Right renal pelvis (tissue), 4 donors: ENCODE measurements at places on chromosomes 5 and 9.

DNA sequence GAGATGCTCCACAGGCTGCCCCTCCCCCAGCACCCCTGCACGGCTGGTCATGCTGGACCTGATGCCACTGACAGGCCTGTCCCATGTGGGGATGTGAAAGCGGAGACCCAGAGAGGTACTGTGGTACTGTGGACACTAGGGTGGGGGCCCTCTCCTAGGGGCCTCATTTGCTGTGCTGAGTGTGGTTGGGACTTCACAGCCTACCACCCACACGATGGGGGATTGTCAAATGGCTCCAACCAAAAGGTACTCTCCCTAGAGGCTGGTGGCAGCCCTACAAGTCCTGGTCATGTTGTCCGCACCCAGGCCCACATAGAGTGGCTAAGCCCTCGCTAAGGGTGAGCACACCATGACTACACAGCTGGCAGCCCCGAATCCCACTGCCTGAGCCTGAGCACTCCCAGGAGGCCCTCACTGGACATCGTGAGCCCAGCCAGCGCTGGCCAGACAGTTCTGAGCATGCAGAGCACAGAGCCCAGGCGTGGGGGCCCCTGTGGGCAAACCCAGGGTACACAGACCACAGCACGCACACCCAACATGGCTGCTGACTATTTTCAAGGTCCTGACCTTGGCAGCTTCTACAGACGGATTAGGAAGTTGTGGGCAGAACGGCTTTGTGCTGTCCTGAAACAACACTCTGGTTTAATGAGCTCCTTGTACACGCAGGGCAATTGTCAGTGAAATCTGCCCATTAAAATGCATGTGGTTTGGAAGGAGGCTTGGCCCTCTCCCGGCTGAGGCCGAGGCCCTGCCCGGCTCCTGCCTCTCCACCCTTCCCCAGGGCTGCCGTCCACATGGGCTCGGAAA lies 214.1 kb downstream of the HSPA4 start:
- DNase-seq, result no peak

DNA sequence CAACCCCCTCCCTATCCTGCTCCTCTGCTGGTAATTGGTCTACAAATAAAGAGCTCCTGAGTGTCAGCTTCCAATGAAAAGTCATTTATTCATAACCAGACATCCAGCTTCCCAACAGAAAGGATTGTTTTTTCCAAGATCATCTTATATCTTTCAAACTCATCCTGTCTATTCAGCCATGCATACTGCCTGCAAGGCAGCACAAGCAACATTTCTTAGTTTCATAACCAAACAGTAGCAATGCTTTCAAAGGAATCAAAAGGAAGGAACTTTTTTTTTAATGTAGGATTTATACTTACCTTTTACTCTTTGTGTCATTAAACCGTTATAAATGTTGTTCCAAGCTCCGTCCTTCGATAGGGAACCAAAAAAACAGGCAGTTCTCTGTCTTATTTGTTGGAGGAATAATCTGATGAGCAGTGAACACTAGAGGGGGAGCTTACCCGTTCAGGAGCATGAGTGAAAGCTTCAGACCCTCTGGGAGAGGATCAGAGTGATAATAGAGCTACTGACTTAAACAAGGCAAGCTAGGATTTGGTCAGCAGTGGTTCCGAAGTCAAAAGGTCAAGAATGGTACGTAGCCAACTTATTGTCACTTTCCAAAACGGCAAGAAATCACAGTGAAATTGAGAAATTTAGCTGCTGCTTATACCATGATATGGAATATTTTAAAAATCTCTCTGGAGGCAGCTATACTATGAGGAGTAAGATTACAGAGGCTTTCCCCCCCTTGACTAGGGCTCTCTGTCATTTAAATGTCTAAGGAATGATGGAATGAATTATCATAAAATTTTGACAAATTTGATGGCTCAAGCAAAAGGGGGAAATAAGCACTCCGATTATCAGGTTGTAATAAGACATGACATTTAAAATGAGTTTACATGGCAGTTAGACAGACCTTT lies 892.9 kb downstream of the NR2F1-AS1 start:
- peak; percentile 25 for DNase-seq

DNA sequence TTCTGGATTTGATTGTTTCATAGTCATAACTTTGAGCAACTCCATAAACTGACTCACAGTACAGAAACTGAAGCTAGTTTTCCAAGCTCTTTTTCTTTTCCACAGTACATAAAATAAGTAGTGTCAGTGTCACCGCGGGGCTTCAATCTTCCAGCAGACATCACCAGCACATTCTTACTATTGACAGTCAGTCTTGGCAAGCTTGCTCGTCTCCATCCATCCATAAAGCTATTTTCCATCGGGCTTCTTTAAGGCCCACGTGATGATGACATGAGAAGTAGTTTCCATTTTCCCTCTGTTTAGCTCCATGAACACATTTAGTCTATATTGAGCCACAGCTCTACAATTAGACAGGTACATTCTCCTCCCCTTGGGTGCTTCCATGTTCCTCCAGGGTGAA lies 443.4 kb downstream of the KDM4C start:
- DNase-seq, result no peak

GRCh38 chr9:93549611-93550010 lies 26.8 kb upstream of the PHF2 start:
- peak; percentile 20 for DNase-seq

- no peak for DNase-seq
Measured at GRCh38 chr5:121138952-121139351, 674.9 kb downstream of the PRR16 start.

GRCh38 chr5:22044229-22044628 lies 808.9 kb downstream of the CDH12 start:
- no peak for DNase-seq

DNA sequence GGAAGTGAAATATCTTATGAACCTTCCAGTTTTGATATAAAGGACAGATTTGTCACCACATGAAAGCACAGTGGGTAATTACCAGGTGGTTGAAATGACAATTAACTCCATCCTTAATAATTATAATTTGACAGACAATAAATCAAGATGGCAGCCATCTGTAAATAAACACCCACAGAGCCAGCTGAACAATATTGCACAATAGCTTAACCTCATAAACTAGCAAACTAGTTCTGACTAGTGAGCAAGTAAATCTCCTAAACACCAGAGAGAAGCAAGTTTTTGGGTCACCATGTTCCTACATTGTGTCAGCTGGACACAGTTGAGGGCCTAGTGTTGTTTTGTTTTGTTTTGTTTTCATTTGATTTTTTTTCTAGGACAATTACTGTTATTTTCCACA lies 577.4 kb downstream of the ACTL7B start:
- DNase-seq, result no peak

GRCh38 chr9:36748322-36748899 lies 175.7 kb downstream of the MELK start:
- peak; percentile 56 for DNase-seq

DNA sequence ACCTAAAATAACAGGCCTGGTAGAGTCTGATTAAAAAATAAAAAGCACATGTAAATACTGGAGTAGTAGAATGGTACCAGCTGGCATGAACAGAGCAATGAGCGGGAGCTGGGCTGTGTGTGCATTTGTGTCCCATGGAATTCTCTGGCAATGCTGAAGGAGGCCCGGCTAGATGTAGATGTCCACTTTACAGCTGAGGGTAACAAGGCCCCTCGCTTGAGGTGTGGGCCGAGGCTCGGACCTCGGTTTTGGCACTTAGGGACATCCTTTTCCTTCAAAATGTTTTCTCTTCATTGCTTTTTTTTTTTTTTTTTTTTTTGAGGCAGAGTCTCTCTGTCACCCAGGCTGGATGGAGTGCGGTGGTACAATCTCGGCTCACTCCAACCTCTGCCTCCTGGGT lies 1.5 kb upstream of the FGD3 start:
- no peak for DNase-seq

DNA sequence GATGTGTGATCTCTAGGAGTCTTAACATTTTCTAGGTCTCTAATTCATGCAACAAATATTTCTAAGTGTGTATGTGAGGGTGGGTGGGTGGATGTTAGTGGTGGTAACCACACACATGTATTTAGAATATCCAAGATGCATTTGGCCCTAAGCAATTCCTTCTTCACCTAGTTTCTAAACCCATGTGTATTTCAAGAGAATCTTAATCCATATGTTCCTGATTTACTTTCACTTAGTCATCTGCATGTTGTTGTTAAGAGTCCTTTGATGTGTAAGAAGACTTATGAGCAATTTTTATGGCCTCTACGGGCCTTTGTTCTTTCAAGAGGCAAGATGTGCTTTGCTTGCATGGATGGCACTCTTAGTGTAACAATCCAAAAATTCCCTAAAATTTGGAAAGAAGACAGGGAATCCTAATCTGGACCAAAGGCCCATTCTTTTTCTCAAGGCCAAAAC lies 282.6 kb downstream of the SPATA31D1 start:
- DNase-seq, result no peak

DNA sequence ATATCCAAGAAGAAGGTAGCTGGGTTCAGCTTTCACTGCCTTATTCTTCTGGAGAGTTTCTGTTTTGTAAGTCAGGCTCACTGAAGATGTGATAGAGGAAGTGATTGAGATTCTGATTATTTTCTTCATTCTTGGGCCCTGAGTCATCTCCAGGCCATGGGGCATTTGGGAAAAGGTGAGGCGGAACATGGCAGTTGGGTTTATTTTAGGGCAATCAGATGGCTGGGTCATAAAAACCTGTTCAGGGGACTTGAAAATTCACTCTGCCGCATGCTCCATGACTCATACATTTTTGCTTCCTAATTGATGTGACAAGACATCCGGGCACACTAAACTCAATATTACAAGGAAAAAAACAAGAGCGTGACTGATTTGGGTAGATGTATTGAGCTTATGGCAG lies 265.7 kb upstream of the KLF4 start:
- DNase-seq, result no peak

DNA sequence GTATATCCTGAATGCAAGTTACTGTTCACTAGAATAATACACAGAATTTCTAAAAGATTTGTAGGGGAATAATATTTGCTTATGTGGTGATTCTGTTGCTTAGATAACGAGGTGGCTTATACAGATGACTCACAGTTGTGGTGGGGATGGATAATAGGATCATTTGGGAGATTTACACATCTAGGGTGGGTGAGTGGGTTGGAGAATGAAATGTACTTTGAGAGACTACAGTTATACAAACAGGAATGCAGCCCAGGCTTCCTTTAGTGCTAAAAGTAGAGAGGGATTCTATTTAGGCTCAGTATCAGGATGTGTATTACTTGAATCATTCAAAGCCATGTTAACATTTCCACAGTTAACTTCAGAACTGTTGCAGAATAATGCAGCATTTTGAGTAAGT lies 1.8 kb downstream of the CTXN3 start:
- DNase-seq, result no peak

DNA sequence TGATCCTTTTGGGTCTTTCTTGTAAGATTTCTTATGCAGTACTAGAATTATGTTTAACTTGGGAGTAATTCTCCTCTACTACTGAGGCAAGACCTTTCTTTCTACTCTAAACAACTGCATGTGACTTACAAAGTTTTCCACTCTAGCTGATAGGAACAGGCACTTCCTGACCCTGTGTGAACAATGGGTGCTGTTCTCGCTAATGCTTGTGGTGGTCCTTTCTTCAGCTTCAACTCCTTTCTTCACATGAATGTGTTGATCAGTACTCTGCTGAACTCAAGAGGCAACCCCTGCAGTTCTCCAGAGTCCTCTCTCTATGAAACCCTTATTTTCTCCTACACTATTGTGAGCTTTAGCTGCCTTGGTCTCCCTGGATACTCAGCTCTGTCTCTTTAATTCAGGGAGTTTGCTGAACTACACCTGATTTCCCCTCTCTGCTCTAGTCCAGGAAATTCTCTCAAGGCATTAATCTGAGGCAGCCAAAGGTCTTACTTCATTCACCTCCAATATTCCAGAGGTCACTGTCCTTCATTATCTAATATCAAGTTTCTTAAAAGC lies 484.6 kb upstream of the PIK3R1 start:
- DNase-seq, result no peak

DNA sequence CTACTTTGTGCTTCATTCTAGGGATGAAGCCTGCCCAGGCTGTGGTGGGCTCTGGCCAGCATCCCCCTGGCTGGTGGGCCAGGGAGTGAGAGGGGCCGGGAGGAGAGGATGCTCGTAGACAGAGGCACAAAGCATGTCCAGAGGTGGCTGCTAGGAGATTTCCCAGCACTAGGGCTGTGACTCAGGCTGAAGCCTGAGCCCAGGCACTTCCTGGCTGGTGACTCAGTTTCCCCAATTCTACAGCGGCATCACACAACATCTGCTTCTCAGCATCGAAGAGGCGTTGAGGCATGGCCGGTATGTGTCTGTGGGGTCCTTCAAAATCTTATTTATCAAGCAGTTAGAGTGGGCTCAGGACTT lies 55.6 kb downstream of the DUSP1 start:
- no peak for DNase-seq
